ENCODE measurements at places on chromosomes 13 and 19.

- no peak for DNase-seq
Measured at GRCh38 chr19:33726756-33727155, 69.9 kb upstream of the KCTD15 start.

GRCh38 chr13:42967660-42968059 lies 24.4 kb downstream of the EPSTI1 start:
- no peak for DNase-seq

DNA sequence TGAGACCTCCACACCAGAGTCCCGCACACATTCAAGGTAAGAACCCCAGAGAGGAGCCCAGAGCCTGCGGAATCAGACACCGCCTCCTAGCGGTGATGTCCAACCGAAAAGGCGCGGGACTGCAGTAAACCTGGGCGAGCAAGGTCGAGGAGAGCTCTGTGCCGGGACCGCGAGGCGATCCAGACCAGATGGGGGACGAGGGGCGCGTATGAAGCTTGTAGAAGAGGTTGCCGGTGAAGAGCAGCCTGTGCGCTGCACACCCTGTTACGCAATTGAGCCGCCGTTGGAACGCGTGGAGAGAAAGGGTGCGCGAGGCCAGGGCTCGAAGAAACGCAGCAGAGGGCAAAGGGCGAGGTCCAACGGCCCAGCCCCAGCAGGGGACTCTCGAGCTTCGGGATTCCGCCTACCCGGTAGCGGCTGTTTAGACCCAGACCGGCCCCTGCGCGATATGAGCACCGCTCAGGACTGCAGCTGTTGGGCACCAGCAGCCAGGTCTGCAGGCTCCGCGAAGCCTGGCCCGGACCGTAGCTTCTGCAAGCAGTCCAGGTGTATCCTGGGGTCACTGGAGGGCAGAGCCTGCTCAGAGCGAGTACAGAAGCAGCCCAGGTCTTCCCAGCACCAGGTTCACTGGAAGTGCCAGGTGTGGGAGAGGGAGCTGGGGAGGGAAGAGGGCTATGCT lies 65.9 kb upstream of the ZNF599 start:
- no peak for DNase-seq

GRCh38 chr13:113559061-113559460 lies 25.5 kb upstream of the TFDP1 start:
- no peak for DNase-seq
